ENCODE measurements at places on chromosomes 1 and 21. TPM values are rescaled to one million over a fixed set of nuclear protein-coding genes. Genes with fewer than 3 reads are reported as not detected.

Gene TFAP2E
- polyA plus RNA-seq, result 0.28 TPM

Gene ZBTB8OS
- 35.9 TPM for polyA plus RNA-seq

Gene UBE2U
- polyA plus RNA-seq, result not detected

Gene RNU1-3
- not detected for polyA plus RNA-seq

Gene KCNA3
- 0.36 TPM for polyA plus RNA-seq

Gene PTCH2
- 0.37 TPM for polyA plus RNA-seq
